ENCODE measurements at places on chromosomes 12 and 14. TPM values are rescaled to one million over a fixed set of nuclear protein-coding genes. Genes with fewer than 3 reads are reported as not detected.

GRCh38 chr12:67077617-67078016 lies 191.5 kb upstream of the CAND1 start:
- H3K4me1 ChIP-seq = no peaks in the 10 kb centered on the region
- no peak overlapping the region for H3K27ac ChIP-seq
- DNase-seq = no peak
- no peaks in the 10 kb centered on the region for H3K27me3 ChIP-seq

The SLC17A8 gene
- not detected for total RNA-seq

The NAV3 gene
- total RNA-seq = 4.1 TPM

DNA sequence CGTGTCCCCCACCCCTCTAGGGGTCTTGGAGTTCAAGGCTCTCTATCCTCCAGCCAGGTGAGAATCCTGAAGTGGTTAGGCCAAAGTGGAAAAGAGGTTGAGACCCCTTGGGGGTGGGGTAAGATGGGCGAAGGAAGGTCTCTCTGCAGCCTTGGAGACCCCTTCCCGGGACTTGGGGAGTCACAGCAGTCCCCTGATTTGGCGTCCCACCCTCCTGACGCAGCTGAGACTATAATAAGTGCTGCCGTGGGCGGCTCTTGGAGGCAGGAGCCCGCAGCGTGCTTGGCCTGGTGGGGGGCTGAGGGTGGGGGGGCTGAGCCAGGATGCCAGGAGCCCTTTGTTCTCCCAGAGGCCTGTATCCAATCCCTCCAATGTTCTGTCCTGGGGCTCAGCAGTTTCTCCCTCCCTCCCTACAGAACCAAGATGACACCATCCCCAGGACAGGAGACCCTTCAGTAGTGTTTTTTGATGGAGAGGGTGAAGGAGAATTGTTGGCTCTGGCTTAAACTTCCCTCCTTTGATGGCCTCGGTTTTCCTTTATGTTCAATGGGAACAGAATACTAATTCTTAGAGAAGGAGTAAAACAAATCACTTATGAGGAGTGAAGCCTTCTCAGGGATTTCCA lies 1.5 kb upstream of the AGAP2 start:
- no peaks in the 10 kb centered on the region for H3K36me3 ChIP-seq
- no peak overlapping the region for H3K27ac ChIP-seq
- no peak overlapping the region for H3K4me3 ChIP-seq
- peaks cover 23% of the 10 kb centered on the region for H3K4me1 ChIP-seq
- peaks cover 44% of the 10 kb centered on the region for H3K27me3 ChIP-seq
- no peak for DNase-seq

The BEST3 gene
- total RNA-seq = not detected

DNA sequence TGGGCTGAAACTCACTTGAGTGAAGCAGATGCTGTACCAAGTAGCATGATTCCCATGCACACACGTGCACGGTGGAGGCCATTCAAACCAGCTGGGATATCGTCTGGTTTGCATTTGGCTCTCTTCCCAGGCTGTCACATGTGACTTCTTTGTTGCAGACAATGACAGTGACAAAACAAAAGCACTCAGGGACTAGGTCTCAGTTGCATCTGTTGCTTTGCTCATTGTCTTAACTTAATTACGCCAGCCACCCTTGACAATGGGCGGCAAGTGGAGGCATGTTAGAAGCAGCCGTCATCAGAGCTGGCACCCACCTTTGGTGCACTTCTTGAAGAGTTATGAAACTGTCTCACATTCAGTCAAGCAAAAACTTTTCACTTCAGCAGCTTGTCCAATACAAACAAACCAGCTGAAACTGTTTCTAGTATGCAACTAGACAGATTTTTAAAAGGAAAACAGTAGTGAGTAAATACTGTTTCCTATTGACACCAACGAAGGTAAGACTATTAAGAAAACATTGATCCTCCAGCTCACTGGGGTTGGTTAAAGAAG lies 74.3 kb downstream of the IGF1 start:
- H3K27ac ChIP-seq = no peak overlapping the region
- no peaks in the 10 kb centered on the region for H3K27me3 ChIP-seq
- peak; percentile 47 for DNase-seq
- H3K36me3 ChIP-seq = no peaks in the 10 kb centered on the region

The CLEC1B gene
- total RNA-seq = not detected

DNA sequence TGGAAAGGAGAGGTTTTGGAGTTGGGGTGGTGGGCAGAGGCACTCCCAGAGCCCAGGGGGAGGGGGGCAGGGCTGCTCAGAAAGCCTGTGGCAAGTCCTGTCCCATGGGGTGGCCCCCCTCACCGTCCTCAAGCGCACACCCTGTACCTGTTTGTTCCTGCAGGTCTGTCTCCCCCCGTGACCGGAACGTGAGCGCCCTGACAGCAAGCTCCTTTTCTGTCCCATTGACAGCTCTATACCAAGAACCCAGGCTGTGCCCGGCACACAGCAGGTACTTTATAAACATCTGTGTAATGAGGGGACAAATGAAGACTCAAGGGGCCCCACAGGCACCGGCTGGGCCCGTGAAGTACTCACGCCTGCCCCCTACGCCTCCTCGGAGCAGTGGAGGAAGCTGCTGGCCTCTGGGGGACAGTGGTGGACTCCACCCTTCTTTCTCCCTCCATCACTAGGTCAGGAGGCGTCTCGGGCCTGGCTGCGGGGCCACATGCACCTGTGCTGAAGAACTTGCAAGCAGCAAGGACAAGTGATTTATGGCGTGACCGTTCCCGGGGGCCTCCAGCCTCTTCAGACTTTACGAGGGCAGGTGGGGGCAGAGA lies 65.8 kb downstream of the GALNT9 start:
- no peak overlapping the region for H3K4me3 ChIP-seq
- H3K4me1 ChIP-seq = no peaks in the 10 kb centered on the region
- no peaks in the 10 kb centered on the region for H3K27me3 ChIP-seq

GRCh38 chr14:104935955-104936354 lies 11.3 kb downstream of the PLD4 start:
- no peaks in the 10 kb centered on the region for H3K27me3 ChIP-seq
- no peak for DNase-seq
- no peak overlapping the region for H3K27ac ChIP-seq
- H3K36me3 ChIP-seq = no peaks in the 10 kb centered on the region

DNA sequence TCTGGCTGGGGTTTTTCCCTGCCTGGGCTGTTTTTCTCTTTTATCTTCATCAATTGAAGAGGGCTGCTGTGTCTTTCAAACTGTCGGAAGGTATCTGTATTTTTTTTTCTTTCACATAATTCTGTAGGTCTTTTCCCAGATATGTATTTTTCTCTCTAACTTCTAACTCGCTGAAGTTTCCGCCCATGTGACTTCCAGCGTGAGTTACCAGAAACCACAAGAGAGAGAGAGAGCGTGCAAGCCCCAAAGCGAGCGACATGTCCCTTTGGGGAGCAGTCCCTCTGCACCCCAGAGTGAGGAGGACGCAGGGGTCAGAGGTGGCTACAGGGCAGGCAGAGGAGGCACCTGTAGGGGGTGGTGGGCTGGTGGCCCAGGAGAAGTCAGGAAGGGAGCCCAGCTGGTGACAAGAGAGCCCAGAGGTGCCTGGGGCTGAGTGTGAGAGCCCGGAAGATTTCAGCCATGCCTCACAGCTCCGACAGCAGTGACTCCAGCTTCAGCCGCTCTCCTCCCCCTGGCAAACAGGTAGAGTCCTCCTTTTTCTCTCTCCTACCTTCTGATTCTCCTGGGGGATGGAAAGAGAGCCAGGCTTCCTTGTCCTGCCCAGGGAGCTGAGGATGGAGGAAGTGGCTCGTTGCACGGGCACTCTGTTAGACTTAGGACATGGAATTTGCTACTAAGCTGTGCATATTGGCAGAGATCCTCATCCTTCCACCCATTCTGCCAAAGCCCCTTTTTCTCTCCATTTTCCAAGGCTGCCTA lies at the start of gene BATF:
BATF (plus strand) TSS at position 246 of the 759 bp plus-strand sequence; CDS start at position 460, 214 bp downstream.
- H3K27ac ChIP-seq = peak within 1 kb of the TSS; percentile 75
- peak within 1 kb of the TSS; percentile 50 for H3K4me3 ChIP-seq
- H3K36me3 ChIP-seq = no peaks in the 10 kb centered on the region
- DNase-seq = no peak
- H3K27me3 ChIP-seq = no peaks in the 10 kb centered on the region

- no peaks in the 10 kb centered on the region for H3K27me3 ChIP-seq
- H3K27ac ChIP-seq = no peak overlapping the region
- no peaks in the 10 kb centered on the region for H3K4me1 ChIP-seq
- H3K36me3 ChIP-seq = no peaks in the 10 kb centered on the region
These were observed 2.6 kb upstream of the KLRC1 start for GRCh38 chr12:10455766-10456165.

The NINJ2 gene
- 3.8 TPM for total RNA-seq

DNA sequence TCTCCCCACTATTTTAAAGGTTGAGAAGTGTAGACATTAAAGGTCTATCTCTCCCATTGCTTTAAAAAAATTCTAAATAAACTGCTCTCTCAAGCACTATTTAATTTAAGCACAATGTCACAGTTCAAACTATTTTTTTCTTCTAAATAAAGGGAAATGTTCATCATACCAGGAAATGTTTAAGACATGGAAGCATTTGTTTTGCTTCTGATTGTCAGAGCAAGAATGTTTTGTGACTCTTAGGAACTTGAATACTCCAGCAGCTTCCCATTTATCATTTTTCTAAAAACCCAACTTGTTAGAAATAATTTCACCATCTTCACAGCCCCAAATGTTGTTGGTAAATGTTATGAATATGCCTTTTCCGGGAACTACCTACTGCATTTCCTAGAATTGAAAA lies 121.8 kb upstream of the NTF3 start:
- no peaks in the 10 kb centered on the region for H3K4me1 ChIP-seq
- DNase-seq = no peak
- no peaks in the 10 kb centered on the region for H3K36me3 ChIP-seq
- no peaks in the 10 kb centered on the region for H3K27me3 ChIP-seq
- peak overlapping the region; percentile 48 for H3K27ac ChIP-seq
- H3K4me3 ChIP-seq = no peak overlapping the region

The LPCAT3 gene
- total RNA-seq = 230 TPM
